ENCODE measurements at places on chromosomes 3 and 15.

DNA sequence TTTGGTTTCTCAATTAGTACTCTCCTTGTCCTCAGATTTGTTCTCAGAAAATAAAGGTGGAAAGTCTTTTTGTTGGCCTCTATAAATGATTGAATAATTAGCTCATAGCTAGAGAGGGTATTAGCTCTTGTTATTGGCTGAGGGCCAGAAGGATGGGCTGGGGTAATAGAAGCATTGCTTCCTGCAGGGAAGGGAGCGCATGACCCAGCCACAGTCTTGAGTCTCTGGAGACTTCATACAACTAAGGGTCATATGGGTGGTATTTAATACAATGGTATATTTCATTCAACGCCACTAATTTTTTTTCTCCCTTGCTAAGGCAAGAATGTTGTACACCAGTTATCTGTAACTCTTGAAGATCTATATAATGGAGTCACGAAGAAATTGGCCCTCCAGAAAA, 8.4 kb downstream of the DNAJA4 start:
- DNase-seq: no peak

DNA sequence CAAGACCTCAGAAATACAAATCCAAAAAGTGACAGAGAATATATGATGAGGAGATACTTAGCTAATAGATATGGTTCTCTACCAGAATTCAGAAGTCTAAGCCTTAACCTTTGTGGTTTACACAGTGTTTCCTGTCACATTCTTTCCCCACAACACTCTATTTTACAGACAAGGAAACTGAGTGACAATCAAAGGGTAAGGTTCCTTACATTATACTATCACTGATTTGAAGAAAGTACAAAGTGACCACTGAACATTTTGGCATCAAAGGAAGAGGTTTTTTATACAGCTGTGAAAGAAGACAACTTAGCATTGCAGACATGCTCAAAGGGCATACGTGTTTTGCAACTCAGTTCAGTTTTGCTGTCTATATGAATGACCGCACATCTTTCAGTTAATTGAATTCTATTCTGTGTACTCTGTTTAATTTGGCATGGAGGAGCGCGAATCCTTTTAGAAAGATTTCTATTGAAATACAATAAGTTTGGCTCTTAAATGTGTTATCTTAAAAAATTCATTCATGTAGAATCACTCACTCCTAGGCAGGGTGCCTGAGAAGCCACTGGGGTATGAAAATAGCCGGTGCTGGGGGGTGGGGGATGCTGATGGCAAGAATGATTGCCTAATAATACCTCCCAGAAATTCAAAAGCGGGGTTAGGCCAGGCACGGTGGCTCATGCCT, 66.5 kb upstream of the SKOR1 start:
- DNase-seq: no peak

- no peak for DNase-seq
Measured at GRCh38 chr3:106305127-106305526, 436.3 kb upstream of the CBLB start.

GRCh38 chr3:176872771-176873209, 324.5 kb downstream of the TBL1XR1 start:
- no peak for DNase-seq

DNA sequence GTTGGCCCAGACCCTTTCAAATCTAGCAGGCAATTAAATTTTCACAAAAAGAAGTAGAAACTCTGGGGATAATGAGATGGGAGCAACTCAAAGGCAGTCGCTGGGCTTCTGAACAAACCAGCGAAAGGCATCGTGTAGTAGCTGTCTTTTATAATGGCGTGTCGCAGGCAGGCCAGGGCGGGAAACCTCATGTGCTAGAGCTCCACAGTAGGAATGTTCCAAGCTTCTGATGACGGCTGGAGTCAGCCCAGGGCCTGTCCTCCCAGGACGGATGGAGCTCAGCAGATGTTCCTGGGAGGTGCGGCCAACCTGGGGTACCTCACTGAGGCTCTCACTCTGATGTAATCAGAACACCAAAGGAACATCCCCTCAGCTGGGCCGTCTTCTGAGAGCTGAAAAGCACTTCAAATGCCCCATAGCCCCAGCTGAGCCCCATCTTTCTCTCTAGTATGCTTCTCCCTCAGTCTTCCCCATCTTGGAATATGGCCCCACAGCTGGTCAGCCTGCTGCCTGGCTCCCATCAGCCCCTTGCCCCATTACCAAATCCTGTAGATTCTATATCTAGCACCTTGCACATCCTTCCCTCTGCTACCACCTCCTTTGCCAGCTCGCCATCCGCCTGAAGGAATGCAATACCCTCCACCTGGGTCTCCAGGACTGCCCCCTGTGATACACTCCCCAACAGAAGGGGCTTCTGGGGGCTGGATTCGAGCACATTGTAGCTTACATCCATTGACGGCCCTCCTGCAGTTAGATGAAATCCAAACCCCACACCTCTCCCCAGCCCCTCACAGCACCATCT, 54.9 kb upstream of the ATP2B2 start:
- DNase-seq: no peak

- no peak for DNase-seq
Measured at GRCh38 chr3:154137036-154137435, 15.8 kb downstream of the ARHGEF26 start.

- no peak for DNase-seq
Measured at GRCh38 chr3:194654443-194654842, 17.5 kb downstream of the LSG1 start.

DNA sequence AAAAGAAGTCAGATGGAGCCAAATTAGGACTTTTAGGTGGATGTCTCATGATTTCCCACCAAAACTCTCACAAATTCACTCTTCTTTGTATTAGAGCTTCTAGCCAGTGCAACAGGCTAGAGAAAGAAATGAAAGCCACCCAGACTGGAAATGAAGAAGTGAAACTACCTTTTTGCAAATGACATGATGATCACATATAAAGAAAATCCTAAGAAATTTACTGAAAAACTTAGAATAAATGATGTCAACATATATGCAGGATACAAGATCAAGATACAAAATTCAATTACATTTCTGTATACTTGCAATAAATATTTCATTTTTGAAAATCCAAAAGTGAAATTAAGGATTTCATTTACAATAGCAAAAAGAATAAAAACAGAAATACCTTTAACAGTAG, 110.8 kb downstream of the LRIG1 start:
- no peak for DNase-seq

DNA sequence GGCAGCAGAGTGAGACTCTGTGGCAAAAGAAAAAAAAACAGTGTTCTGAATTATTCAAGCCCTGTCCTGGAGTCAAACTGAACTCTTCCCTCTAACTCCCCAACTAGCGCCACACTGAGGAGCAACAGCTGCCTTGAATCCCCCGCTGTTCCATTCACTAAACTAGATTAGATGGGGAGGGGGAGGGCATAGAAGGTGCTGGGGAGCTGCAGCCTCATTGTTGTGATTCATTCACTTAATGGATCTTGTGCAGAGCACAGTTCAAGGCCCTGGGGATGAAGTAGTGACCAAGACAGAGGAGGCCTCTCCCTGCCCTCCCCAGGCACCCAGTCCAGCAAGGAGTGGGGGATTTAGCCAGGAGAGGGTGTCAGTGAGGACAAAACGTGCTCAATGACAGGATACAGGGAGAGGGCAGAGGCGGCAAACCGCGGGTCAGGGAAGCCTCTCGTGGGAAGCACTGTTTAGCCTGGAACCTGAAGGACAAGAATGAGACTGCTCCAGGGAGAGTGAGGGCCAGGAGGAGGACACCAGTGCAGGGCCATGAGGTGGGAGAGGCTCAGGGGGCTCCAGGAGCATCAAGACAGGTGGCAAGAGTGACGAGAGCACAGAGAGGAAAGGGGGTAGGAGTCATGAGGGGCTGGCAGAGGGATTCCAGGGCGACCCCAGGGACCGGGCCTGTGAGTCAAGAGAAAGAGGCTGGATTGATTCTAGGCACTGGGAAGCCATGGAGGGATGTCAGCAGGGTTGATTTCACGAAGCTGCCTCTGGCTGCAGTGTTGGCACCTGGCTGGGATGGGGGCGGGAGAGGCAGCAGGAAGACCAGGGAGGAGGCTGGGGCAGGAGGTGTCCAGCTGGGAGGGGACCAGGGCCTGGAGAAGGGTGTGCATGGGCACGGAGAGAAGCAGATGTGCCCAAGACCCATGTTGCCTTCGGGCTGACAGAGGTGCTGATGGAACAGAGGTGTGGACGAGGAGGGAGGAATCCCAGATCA, 31.4 kb downstream of the ALS2CL start:
- DNase-seq: no peak

DNA sequence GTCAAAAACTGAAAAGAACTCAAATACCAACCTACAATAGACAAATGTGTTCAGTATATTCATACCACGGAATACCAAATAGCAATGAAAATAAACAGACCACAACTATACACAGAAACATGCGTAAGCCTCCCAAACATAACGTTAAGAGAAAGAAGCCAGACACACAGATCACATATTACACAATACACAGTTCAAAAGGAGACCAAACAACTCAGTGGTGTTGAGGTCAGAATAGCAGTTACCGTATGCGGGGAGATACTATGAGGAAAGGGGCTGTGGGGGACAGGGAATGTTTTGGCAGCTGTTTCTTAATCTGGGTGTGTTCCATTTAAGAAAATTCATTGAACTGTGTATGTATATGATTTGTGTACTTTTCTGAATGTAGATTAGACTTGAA, 6.6 kb downstream of the OSBPL10 start:
- DNase-seq: no peak

DNA sequence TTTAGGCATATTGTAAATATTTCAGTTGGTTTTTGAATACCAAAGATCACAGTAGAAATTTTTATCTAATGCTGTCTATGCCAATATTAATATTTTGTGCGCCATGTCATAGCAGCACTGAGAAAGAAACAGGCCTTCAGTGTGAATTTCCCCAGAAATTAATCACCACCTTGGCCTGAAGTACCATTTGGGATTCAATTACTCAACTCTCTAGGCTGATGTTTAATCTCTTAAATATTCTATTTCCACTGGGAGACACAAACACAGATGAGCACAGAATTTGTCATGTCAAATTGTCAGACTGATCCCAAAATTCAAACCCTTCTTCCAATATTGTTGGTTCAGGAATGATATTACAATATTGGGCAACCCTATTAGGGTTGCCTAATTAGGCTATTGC, 509.3 kb downstream of the ROBO1 start:
- DNase-seq: no peak

- DNase-seq: no peak
Measured at GRCh38 chr3:13665582-13666226, 116.8 kb downstream of the FBLN2 start.

DNA sequence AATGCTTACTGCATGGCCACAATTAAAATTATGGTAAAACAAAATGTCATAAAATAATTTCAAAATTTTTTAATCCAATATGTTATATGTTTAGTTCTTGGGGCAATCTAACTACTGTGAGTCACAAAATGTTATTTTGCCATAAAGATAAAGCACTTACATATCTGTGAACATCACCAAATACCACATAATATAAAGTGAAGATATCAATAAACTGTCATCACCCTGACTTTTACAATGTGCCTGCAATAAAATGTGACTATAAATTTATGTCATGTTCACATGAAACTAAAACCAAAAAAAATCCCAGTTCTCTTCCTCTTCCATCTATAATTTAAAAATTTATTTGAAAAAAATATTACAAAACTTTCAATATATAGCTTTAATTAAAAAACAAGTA, 191.8 kb downstream of the TBC1D5 start:
- no peak for DNase-seq

Data from thoracic aorta (tissue), 2 donors.